Dermis blood vessel endothelial cell (primary cell): ENCODE measurements at places on chromosomes 13 and 19.

DNA sequence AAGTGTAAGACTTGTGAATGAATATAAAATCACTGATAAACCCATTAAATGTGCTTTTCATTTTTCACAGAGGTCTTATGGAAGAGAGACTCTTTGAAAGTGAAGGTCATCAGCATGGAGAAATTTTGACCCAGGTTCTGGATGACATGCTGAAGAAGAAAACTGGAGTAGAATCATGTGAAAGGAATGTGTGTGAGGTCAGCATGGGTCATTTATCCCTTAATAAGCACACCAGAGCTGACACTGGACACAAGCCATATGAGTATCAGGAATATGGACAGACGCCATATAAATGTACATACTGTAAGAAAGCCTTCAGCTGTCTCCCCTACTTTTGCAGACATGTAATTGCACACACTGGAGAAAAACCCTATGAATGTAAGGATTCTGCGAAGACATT is 29.0 kb downstream of the ZNF20 start:
- DNase-seq = no peak

DNA sequence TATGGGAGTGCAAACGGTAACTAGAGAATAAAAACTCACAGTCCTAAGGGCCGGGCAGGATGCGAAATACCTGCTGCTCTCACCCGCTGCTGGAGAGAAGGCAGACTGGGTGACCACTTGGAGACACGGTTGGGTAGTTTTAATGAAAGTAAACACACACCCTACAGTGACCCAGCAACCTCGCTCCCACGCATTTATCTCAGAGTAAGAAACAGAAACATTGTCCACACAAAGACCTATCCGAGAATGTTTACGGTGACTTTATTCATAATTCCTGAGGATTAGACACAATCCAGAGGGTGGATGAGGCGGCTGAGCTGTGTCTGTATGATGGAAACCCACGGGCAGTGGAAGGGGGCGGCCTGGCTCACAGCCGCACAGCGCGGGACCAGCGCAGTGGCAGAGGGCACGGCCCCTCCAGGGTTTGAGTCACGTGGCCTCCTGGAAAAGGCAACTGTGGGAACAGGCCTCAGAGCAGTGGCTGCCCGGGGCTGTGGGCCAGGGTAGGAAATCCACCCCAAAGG is 73.5 kb upstream of the C13orf46 start:
- no peak for DNase-seq

GRCh38 chr13:51453959-51454703 is 1.3 kb upstream of the INTS6 start:
- DNase-seq = peak; percentile 62

GRCh38 chr13:66513728-66514127 is 716.4 kb downstream of the PCDH9 start:
- DNase-seq = peak; percentile 4

- no peak for DNase-seq
These were observed 159.9 kb upstream of the STARD13 start for GRCh38 chr13:33445476-33445875.

DNA sequence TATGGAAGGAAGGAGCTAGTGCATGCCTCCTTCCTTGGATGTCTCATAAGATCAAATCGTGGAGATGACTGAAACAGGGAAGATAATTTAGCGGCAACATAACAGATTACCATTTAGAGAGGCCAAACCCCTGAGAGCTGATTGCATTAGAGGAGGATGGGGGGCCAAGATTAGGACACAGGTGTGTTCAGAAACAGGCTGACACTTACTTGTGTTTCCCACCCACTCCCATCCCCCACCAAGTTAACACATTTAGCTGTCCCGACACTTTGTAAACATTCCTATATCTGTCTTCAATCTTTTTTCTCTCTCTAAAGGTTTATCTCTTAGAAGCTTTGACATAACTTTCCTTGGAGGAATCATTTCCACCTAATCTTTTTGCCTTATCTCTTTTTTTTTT is 48.8 kb upstream of the KCTD4 start:
- no peak for DNase-seq
